ENCODE measurements at places on chromosomes 2 and 18.

DNA sequence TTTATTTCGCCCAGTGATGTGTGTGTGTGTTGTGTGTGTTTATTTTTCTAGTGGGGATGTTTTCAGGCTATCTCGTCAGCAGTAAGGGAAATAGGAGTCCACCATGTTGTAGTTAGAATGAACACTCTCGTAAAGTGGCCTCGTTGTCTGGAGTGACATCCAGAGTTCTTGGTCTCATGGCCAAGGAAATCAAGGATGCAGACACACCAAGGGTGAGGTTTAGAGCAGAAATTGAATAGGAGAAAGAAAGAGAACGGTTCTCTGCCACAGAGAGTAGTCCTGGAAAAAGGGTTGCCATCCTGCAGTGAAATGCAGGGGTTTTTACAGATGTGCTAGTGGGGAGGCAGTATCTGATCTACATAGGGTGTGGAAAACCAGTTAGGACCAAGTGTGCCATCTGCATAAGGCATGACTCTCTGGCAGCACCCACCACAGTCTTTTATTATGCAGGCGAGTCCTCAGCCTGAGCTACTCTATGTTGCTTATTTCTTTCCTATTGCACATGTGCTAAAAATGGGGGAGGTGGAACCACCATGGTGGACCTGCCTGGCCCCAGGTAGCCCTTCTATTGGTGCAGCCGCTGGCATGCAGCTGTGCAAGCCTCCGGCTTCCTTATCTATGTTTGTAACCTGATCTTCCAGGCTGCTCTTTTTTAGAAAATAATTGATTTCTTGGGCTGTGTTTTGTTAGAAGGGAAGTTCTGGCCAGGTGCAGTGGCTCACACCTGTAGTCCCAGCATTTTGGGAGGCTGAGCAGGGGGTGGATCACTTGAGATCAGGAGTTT, 23.2 kb downstream of the RALB start:
- DNase-seq, result no peak

- DNase-seq, result no peak
These were observed 24.3 kb downstream of the TMEM237 start for GRCh38 chr2:201618744-201619662.

DNA sequence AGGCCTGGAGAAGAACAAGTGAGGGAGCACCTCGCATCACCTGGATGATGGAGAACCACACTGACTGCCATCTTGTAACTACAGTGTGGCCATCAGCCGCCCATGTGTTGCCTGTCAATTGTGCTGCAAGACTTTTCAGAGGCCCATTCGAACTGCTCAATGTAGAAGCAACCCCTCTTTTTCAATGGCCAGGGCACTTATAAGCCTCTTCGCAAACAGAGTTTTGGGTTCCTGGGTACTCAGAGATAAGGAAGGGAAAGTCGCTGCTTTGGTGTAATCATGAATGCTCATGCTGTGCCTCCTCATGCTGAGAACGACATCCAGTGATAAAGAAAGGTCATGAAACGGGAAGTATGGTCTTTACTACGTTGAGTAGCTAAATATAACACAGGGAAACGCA, 143.9 kb upstream of the SLC39A10 start:
- no peak for DNase-seq

- peak; percentile 9 for DNase-seq
These were observed 8.6 kb upstream of the SERPINB2 start for GRCh38 chr18:63878925-63879324.

Data from AML-193 (cell line).